ENCODE measurements at places on chromosomes 2 and 18.

DNA sequence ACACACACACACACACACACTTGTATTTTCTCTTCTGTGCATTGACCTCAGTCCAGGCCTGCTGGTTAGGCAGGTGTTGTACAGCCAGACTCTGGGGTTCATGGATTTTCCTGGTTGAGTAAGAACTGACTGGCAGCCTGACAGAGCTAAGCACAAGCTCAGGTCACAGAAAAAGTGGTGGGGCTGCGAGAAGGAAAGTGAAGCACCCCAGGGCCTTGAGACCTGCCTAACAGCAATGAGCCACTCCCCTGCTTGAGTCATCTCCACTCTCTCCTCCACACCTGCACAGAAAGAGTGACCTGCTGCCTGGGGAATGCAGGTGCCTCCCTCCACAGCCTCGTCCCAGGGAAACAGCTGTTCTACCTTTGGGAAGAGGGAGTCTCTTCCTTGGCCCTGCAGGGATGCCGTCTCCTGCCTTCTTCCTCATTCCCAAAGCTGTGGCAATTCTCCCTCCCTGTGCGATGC, 91.4 kb upstream of the LGALSL start:
- DNase-seq, result no peak

DNA sequence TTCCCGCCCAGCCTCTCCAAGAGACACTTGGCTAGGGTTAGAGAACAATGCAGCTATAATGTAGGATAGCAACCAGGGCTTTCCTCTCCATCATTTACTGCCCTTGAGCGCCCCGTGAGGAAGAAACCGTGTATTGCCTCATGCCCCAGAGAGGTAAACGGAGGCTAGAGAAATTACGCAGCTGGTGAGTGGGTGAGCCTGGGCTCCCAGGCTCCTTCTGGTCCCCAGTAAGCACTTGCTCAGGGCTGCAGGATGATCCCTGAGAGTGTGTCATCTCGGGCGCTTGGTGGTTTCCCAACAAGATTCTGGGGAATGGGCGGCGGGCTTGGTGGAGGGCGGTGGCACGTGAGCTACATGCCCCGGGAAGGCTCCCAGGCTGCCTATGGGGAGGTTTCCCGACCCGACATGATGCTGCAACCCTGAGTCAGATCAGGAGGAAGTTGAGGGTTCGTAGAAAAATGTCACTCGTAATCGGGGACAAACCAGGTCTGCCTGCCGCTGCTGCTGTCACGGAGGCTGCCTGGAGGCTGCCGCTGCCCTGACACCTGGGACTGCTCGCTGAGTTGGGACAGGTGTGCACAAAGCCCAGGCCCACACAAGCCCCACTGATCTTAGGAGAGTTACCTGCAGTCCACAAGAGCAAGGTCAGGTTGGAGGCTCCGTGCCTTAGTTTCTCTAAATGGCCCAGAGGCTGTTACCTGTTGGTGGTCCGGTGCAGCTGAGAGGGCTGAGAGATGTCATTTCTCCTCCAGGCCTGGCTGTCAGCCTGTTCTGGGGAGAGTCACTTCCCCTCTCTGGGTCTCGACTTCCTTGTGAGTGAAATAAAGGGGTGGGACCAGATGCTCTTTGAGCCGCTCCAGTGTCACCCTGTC, at the start of gene GPR55:
Gene GPR55, minus strand, starts transcription at position 773 of the 872 bp plus-strand sequence. CDS start 14,280 bp downstream, outside the sequence.
- DNase-seq, result no peak

- no peak for DNase-seq
Observed at GRCh38 chr2:8422450-8422800, 259.4 kb upstream of the ID2 start.

DNA sequence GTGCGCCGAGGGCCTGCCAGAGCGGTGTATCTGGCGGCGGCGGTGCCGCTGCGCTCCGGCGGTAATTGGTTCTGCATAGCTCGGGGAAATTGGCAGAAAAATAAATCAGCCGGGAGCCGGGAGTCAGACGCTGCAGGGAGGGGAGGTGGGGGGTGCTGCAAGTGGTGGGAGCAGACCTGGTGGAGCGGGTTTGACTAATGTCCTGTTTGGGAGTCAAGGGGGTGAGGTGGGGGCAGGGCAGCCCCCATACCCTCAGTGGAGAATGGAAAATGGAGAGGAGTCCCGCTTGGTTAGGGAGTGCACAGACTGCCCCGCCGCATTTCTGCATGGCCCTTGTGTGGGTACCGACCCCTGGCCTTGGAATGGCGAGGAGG, 107.3 kb downstream of the DYSF start:
- DNase-seq, result no peak

Measured in D721Med (cell line).